Activated CD4-positive, alpha-beta T cell treated with anti-CD3 and anti-CD28 coated beads for 24 hours (primary cell): ENCODE measurements at places on chromosomes 4 and X.
A peak's percentile ranks its signal among the peaks of the same experiment; 100 is the strongest.

- DNase-seq: no peak
These were observed 222.6 kb downstream of the NDST4 start for GRCh38 chr4:114890773-114891172.

DNA sequence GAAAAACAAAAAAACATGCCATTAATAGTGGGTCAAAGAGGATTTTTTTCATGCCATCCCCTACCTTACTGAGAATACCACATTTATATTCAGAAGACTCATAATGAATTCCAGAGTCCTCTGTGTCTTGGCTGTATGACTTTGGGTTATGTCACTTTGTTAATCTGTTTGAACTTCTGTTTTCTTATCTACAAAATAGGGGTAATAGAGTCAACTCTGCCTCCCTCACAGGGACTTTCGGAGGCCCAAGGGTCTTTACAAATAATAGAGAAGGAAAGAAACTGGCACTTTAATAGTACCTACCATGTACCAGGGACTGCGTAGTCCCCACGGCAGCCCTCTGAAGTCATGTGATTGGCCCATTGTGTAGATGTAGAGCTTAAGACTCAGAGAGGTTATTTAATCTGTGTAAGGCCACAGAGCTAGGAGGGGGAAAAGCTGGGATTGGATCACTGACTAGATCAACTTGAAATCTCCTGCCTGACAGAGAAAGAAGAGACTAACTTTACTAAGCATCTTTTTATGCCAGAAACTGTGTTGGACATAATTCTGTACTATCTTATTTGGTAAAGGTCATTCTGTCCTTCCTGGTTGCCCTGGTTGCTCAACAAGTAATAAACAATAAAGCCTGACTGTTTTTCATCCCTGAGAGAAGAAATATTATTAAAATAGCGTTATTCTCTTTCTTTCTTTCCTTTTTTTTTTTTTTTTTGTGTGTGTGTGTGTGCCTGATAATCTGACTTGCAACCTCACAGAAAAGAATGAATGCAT, 59.6 kb downstream of the NFKB1 start:
- DNase-seq: no peak

- no peak for DNase-seq
These were observed 79.2 kb downstream of the FBXL5 start for GRCh38 chr4:15575966-15576365.

GRCh38 chr4:114091546-114091945, 112.1 kb upstream of the ARSJ start:
- no peak for DNase-seq

GRCh38 chrX:29148511-29148910, 561.3 kb downstream of the IL1RAPL1 start:
- no peak for DNase-seq

DNA sequence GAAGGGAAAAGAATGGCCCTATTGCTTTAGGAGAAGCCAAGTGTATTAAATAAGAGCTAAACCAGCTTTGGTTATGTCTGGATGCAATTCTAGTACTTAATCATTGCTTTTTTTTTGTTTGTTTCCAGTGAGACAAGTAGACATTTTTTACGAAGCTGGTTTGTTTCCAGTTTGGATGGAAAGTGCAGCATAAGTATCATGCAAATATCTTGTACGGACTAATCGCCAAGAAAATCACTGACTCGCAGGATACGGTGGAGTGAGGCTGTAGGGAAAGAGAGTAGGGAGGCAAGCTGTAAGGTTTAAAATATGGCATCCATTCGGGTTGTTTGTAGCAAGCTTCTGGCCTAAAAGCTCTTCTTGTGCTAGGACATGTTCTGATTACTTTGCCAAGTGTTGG, 64.8 kb downstream of the HPGD start:
- no peak for DNase-seq

DNA sequence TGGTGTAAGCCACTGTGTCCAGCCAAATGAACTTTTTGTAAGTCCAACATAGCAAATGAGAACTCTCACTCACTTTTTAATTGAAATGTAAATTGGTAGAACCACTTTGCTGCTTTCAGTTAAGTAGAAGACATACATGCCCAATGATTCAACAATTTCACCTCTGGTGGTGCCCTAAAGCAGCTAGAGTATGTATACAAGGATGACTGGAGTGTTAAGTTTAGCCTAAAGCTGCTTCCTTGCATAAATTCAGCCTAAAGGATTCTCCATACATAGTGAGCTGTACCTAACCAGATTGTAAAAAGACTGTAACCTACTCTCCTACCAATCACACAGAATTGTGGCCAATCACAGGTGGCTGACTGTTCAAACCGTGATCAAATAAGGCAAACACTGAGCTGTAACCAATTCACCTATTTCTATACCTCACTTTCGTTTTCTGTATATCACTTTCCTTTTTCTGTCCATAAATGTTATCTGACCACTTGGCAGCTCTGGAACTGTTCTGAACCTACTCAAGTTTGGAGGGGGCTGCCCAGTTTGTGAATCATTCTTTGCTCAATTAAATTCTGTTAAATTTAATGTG, 39.9 kb downstream of the PDS5A start:
- DNase-seq: no peak

- DNase-seq: no peak
These were observed 80.0 kb upstream of the NALF2 start for GRCh38 chrX:69424161-69424560.

- DNase-seq: no peak
These were observed 648 bp downstream of the GRK4 start for GRCh38 chr4:2963966-2964471.

DNA sequence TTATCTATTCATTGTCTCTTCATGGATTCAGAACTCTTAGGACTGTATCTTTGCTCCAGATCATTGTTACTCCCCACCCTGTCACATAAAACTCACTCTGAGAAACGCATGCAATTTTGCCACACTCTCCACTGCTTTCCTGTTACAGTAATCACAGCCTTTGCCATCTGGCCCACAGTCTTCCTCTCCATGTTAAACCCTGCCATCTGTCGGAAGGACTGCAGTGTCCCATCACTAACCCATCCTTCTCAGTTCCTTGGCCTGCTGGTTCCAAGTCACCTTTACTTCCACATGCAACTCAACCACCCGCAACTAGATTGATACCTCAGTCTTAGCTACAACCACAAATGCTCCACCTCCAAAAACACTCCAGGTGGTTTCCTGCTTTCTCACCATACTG, 308.7 kb upstream of the FAM241A start:
- DNase-seq: no peak

DNA sequence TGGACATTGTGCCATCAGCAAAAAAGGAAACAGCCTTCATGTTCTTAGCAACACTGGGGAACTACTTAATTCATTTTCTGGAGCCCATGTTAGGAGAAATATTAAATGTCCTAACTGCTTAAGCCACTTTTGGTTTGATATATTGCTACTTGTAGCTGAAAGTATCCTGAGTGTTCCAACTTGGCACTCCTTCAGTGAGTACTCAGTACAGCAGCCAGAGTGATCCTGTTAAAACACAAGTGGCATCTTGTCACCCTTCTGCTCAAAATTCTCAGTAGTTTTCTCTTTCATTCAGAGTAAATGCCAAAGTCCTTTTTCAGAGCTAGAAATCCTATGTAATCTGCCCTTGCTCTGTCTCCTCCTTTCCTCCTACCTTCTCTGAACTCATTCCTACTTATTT, 522.0 kb downstream of the GRID2 start:
- DNase-seq: no peak

DNA sequence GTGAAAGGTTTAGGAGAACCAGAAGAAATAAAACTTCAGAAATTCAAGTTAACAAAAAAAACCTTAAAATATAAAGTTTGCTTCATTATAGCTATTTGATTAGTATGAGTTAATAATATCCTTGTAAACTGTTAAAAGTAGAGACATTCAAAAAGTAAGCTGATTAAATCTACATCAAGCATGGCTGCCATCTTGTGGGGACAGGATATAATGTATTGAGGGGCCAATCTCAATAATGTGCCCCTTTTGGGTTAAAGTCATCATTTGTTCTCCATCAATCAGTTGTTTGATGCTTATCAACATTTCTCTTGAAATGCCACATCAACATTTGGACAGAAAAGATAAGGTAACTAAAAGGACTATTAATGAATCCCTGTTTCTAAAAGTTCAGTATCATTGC, 4.6 kb upstream of the GRID2 start:
- DNase-seq: no peak

DNA sequence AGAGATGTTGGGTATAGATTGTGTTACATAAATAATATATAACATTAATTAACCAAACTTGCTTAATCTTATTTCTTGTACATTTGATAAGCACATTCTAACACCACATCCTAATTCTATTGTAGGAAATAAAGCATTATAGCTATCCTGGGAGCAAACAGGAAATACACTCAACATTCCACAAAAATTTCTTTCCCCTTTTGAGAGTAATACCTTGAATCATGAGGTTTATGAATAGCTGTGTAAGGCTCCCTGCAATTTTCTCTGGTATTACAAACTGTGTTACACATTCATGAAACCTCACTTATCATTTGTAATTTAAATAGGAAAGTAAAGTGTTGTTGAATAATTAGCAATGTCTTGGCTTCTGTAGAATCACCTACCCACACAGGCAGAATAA, 95.1 kb downstream of the TMEM47 start:
- DNase-seq: no peak

DNA sequence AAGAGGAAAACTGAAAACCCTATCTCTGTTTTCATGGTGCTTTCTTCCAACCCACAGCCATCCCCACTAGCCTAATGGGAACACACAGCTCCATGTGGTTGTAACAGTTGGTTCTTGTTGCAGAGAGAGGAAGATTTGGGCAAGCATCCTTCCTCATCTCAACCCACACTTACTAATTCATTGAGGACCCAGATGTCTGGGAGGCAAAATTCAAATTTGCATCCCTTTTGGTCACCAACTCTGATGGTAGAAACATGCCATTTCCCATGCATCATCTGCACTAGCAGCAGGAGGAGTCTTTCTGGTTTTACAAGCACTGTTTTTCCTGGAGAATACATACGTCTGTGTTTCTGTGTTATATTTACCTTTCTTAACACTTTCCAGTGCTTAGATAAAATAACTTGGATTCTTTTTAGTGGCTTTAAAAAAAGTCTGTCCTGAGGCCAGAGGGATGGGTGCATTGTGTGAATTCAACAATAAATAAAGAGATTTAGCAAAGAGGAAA, 301.0 kb downstream of the KCTD8 start:
- no peak for DNase-seq

- no peak for DNase-seq
These were observed 6.9 kb downstream of the CXCL10 start for GRCh38 chr4:76016393-76016792.

DNA sequence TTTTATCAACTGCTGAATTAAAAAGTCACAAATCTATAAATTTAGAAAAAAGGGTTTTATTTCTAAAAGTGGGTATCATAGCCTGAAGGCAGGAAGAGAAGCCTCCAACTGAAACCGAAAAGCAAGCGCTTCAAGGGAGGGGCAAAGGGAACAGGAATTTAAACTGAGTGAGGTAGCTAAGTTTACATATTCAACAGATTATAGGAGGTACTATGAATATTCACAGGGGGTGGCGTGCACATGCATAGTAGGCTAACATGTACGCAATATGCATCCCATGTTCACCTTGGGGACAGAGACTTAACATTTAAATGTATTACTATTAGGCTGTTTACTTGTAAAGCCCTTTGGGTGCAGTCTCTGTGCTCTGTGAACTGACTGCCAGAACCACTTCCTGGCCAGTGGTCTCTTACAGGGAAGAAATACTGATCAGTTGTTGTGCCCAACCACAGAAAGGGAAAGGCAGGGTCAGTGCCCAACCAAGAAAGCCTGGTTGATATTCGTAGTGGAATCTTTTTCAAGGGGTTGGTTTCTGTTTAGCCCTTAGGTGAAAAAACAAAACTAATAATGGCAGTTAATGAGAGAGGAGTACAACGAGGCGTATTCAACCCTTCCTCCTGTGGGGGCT, 168.7 kb upstream of the GALNTL6 start:
- no peak for DNase-seq

DNA sequence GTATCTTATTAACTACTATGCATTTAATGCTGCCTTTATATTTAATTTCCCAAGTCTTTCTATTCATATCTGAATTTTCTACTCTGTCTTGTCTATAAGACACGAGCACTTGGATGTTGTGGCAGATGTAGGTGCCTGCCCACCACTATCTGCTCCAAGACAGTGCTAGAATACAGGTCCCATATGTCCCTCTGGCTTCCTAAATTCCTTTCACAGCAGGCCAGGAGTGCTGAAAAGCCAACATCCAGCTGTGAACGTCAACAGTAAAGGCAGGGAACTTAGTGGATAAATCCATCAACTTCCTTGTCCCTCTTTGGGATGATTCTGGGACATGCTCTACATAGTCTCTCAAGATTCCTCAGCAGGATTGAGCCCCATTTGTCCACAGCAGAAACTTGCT, 245.1 kb upstream of the ETNPPL start:
- DNase-seq: no peak

GRCh38 chrX:17737986-17738713, 857 bp downstream of the SCML1 start:
- peak; percentile 7 for DNase-seq

GRCh38 chr4:5566526-5566925, 141.8 kb downstream of the EVC2 start:
- no peak for DNase-seq

DNA sequence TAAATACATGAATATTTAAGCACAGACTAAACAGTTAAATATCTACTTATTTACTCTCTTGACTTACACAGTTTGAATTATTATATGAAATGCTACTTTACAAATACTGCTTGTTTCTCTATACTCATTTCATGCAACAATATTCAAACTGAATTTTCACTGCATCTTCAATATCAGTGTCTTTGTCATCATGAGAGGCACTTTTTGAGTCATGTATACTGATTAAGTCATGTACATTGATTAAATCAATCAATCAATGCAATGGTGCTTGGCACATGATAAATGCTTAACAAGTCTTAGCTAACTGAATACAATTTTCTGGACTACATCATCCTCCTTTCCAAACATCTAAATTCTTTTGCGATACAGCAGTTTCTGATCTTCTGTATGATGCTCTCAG, 67.1 kb downstream of the CHM start:
- DNase-seq: no peak

DNA sequence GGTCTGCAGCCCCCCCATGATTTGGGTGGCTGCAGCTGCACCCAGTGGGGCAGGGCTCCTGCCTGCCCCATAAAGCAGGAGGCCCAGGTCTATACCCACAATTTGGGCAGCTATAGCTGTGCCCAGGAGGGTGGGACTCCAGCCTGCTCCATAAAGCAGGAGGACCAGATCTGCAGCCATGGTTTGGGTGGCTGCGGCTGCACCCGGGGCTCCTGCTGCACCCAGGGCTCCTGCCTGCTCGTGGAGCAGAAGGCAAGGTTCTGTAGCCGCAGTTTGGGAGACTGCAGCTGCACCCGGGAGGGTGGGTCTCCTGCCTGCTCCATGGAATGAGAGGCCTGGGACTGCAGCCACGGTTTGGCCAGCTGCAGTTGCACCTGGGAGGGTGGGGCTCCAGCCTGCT, 81.1 kb downstream of the ATRX start:
- no peak for DNase-seq

- DNase-seq: no peak
These were observed 93.4 kb downstream of the FRAS1 start for GRCh38 chr4:78150543-78150864.

DNA sequence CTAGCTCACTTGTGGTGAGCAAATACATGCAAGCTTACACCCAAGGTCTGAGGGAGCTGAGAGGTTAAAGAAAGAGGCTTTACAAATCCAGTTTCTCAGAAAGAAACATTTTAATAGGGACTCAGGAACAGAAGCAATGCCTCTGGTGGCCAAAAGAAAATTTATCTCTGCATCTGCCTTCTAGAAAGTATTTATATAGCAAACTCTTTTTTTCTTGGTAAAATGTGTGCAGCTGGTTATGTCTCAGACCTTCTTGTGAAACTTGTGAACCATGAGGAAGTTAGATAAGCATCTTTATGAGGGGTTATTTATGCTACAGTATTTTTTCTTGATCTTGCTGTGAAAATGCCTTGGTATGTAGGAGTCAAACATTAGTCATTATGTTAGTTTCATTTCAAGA, 48.5 kb upstream of the CYSLTR1 start:
- no peak for DNase-seq
